ENCODE measurements at places on chromosomes 6 and 20.

DNA sequence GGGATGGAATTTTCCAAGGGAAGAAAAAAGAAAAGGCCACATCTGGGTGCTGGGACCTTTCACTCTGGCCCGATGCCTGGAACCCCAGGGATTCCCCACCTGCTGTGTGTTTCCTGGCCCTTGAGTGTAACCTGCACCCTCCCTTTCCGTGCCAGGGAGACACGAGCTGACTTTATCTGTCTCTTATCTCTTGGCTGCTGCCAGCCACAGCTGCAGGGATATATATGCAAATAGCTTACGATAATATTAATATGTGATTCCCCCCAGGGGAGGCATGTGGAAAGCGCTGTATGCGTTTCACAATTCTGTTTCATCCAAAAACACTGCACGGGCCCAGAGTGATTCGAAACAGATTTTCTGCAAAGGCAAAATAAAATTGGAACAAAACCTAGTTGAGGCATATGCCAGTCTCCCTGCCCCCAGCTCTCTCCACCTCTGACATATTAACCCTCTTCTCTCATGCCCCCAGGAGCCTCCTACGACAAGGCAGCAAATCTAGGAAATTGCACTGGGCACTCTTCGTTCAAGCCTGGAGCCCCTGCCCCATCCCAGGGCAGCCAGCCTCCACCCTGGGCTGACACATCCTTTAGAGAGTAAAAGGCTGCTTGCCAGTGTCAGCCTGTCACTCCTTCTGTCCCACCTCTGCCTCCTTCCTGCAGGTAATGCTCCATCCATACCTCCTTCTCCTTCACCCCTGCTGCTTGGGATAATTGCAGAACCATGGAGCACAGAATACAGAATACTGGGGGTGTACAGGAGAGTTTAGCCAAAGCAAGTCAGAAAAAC lies 1.3 kb downstream of the RIPOR3 start:
- DNase-seq: no peak

- DNase-seq: no peak
Measured at GRCh38 chr20:23397961-23398360, 23.3 kb downstream of the NAPB start.

DNA sequence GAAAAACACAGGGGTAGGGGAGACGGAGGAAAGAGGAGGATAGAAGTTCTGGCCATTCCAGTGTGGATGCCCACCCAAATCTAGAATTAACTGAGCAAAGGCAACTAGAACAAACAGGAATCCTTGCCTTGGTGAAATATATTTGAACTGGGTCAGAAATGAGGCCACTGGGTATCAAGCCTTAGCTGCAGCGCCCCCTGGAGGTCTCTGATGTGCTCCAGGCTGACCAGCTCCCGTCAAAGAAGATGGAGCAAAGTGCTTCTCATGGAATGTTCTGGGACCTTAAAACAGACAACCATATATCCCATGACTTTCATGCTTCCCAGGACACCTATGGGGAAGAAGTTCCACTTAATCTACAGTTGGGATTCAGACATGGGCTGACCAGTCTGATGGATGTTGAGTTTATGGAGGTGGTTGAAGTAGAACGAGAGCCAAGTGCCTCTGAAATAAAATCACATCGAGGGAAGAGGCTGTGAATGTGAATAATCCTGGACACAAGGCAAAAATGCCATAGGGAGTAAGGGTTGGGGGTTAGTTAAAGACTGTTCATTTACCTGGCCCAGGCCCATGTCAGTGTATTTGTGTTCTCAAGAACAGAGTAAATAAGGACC lies 50.4 kb downstream of the HLA-DPB1 start:
- DNase-seq: peak; percentile 13

DNA sequence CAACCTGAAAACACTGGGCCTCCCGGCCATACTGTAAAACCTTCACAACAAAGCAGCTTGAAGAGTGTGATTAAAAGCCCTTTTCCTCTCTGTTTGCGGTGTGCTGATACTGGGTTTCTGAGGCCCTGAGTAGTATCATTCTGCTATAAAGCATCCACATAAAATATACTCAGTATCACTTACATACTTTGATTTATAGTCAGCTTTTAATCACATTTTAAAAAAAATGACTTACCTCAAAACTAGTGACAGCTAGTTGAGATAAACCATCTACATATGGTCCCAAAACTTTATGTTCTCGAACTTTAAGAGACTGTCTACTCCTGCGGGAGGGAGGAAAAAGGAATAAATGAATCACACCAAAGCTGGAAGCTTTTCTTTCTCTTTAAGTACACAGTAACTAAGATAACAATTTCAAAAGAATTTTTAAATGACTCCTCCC lies 135.7 kb downstream of the KIF13A start:
- no peak for DNase-seq

DNA sequence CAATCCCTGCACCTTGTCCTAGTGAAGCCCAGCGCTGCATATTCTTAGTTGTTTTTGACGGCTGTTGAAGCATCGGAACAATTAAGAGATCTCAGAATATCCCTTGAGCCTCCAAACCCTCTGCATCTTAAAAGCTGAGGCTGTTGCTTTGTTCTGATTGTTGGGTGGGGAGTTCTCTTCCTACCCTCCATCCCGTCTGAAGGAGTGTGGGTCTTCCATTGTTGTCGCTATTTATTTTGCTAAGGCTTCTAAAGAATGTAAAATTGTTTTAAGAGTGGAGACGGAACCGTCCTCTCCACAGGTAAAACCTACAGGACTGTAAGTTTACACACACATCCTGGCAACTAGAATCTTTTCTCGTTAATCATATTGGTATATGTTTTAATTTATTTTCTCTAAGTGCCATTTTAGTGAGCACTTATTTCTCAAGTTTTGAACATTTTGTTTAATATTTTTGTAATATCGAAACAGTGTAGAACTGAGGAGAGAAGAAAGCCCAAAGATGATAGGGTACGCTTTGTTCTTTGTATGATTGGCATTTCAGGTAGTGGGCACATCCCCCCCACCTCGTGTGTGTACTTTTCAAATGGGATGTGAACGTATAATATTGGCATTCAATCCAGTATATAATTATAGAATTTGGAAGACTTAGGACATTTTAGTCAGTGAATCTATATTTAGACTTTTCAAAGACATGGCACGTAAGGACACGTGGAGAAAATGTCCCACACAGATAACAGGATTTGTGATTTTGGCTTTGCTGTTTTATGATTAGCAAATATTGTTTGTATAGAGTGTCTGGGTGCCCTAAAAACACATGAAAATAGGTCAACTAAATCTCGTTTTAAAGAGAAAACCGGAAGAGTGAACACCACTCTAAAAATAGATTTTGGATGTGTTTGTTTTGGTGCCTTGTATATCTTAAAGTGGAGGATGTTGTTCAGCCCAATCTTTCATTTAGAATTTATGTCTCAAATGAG lies 1.3 kb downstream of the RNF146 start:
- no peak for DNase-seq

DNA sequence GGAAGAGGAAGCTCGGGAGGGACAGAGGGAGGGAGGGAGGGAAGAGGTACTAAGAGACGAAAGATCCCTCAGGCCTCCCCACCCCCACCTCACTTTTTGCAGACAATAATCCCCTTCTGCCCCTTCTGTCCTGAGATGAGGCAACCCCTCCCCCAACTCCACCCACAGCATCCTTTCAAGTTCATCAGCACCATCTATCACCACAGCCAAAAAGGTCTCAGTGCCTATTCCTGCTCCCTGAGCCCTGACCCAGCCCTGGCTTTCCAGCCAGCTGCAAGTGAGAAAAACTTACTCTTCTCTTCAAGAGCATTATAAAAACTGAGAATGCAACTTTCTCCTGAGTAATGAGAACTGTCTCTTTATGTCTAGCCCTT lies 133.2 kb upstream of the LRFN2 start:
- DNase-seq: no peak

GRCh38 chr6:35262596-35262995 lies 3.1 kb downstream of the ZNF76 start:
- no peak for DNase-seq

DNA sequence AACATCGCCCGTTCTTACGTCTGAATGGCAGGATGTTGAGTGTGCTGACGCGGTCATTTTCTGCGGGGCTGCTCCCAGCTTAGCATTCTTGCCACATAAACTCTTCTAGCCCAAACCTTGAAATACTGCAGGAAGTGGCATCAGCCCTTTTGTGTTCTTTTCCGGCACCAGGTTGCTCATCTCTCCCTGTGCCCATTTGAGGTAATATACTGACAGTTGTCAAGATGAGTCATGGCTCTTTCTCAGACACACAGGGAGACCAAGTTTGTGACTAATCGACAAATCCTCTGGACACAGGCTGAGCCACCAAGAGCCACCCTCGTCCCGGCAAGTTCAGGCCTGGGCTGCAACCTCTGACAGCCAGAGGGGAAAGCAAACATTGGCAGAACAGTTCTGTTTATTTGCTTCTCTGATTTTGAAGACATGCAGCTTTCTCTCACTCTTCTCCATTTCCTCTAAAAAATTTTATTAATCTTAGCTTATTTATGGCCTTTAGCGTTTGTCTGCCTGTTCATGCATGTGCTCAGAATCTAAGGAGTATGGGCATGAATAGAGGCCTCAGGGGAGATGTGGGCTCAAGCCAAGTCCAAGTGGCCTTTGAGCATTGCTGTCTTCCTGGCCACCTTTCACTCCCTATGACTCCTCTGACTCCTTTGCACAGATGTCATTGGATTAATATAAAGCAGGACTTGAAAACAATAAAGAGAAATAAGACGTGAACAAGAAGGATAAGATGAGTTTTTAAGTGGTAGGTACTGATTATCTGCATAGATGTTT lies 328.2 kb upstream of the JAG1 start:
- DNase-seq: no peak

GRCh38 chr6:32194825-32195651 lies 2.6 kb upstream of the GPSM3 start:
- no peak for DNase-seq

- DNase-seq: no peak
Measured at GRCh38 chr20:63896264-63897105, 1.6 kb downstream of the DNAJC5 start.

- DNase-seq: no peak
Measured at GRCh38 chr6:150458579-150458978, 89.8 kb downstream of the IYD start.

GRCh38 chr6:85389151-85389797 lies 60.6 kb upstream of the NT5E start:
- no peak for DNase-seq

- no peak for DNase-seq
Measured at GRCh38 chr6:26360451-26361416, 4.3 kb upstream of the BTN3A2 start.

DNA sequence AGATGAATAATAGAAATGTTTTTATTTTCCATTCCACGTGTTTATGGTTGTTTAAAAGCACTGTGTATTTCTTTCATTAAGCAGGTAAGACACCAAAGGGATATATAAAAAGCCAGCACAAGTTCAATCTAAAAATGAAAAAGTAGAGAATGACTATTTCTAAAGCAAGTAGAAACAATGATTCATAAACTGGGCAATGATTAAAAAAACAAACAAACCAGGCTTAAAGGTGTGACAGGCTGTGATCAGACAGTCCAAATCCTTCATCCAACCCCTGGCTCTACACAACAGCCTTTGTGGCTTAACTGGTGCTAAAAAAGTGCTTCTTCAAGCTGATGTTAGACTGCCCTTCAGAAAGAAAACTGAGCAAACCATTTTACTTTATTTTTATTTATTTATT lies 45.7 kb upstream of the TSHZ2 start:
- DNase-seq: no peak

GRCh38 chr6:156943816-156944215 lies 166.6 kb downstream of the ARID1B start:
- no peak for DNase-seq

DNA sequence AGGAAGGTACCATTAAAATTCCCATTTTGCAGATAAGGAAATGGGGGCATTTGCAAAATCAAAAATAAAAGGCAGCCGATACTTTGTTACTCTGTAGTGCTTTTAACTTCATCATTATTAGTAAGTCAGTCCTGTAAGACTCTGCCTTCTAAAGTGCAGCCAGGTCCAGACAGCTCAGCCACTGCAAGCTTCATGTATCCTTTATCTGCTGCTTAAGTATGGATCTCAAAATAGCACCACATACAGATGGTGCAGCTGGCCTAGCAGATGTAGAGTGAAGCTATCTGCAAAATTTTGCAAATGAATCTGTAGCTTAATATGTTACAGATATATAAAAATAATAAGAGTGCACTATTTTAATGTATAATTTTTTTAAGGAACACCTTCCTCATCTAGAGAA lies 53.4 kb downstream of the NUS1 start:
- no peak for DNase-seq

- DNase-seq: no peak
Measured at GRCh38 chr20:9677100-9677623, 161.7 kb downstream of the PAK5 start.

GRCh38 chr6:38603966-38604365 lies 35.8 kb downstream of the BTBD9 start:
- DNase-seq: no peak

- no peak for DNase-seq
Measured at GRCh38 chr20:5703681-5704101, 46.5 kb upstream of the SHLD1 start.

DNA sequence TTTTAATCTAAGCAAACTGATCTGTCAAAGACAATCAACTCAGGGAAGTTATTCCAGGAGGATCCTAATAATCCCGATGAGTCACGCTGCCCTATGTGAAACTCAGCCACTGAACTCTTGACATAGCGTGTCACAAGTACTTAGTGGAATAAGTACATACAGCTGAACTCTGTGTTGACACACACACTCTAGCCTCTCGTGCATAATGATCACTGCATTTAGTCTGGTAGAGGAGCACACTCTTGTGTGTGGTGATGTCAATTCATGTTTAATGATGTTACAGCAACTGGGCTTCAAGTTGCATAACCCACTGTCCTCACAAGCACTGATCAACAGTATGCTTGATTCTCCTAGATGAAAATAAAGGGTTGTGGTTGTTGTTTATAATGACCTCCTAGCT lies 148.3 kb downstream of the HACE1 start:
- DNase-seq: no peak

- DNase-seq: no peak
Measured at GRCh38 chr6:167121335-167121841, 1.5 kb upstream of the CCR6 start.

- no peak for DNase-seq
Measured at GRCh38 chr20:11970243-11970836, 52.6 kb downstream of the BTBD3 start.

DNA sequence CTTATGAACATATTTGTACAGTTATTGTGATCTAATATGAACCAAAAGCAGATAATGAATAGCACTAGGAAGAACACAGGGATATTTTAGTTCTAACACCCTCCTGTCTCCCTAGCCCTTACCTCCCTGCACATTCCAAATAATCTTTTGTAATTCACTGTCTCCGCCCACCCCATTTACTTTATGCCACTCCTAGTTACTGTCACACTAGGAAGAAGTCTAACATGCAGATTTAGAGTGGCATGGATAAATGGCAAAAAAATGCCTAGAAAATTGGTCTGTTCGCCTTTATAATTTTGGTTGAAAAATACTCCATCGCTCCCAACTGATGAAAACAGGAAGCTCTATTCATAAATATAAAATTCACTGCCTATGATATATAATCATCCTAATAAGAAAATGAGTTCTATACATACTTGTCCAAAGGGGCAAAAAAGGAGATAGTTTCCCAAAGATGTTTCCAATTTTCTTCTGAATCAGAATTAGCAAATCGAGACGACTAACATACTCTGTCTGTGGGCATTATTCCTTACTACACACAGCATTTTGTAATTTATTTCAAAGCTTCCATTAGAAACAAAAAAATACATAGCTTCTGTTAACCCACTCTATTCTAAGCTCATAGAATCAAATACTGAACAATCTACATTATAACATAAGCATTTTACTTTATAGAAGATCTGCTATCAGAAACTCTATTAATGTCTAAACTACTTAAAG lies 1.3 kb upstream of the RUNX2 start:
- no peak for DNase-seq

GRCh38 chr20:2086980-2087377 lies 14.6 kb upstream of the STK35 start:
- DNase-seq: no peak

GRCh38 chr20:49529470-49529869 lies 38.5 kb downstream of the PTGIS start:
- DNase-seq: no peak

Data from activated T-helper 1 cell treated with Interleukin-2 at 50 U/mL for 16 hours (primary cell).